ENCODE measurements at places on chromosomes 6 and 20.

DNA sequence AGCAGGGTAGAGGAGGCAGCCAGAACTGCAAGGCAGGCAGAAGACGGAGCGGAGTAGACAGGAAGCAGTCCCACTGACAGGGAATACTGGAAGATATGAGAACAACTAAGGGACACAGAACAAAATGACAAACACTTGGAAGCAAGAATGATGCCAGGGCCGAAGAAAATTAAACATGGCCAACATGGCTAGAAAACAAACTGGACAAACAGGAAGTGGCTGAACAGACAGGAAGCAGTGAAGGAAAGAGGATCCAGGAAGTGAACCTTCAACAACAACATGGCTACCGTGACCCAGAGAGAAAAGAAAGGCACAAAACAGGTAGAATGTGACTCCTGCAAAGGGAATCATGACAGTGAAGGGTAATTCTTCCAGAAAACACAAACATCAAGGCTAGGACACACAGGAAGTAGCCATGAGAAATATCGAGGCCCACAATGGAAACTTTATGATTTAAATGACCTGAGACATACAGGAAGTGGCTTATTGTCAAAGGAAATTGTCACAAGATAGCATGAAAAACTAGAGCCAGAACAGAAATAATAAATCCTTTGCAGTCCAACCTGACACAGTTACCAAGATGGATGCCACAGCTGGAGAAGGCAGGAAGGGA is 9.1 kb downstream of the COL11A2 start:
- DNase-seq: no peak

- no peak for DNase-seq
These were observed 96.9 kb downstream of the PRSS35 start for GRCh38 chr6:83609248-83609647.

- DNase-seq: no peak
These were observed 30.8 kb downstream of the KDM1B start for GRCh38 chr6:18186033-18186432.

GRCh38 chr6:33029328-33030184 is 20.2 kb upstream of the HLA-DOA start:
- no peak for DNase-seq

GRCh38 chr20:50546729-50547314 is 36.6 kb downstream of the PTPN1 start:
- DNase-seq: no peak

GRCh38 chr20:2757969-2758368 is 42.5 kb downstream of the CPXM1 start:
- DNase-seq: no peak

- no peak for DNase-seq
These were observed 164.9 kb downstream of the CENPW start for GRCh38 chr6:126504792-126505191.

GRCh38 chr6:74117113-74117512 is 421.1 kb downstream of the CD109 start:
- no peak for DNase-seq

- DNase-seq: no peak
These were observed 206.0 kb downstream of the SIM1 start for GRCh38 chr6:100258752-100259151.

- DNase-seq: peak; percentile 47
These were observed 3.8 kb upstream of the MYBL2 start for GRCh38 chr20:43662943-43663655.

DNA sequence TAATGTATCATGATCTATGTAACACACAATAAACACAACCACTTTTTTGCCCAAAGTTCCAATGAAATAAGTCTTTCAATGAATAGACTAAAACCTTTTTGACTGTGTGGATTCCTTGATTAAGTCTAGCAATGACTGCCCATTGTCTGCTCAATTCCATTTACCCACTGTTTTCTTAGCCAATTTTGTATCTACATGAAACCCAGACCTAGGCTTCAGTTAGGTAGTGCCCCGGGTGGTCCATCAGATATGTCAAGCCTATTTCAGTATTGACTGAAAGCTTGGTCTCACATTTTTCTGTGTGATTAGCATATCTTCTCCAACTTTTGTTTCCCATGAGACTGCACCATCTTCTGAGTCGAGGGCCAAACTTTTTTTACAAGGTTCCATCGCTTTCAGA is 615.0 kb downstream of the C6orf118 start:
- DNase-seq: no peak

DNA sequence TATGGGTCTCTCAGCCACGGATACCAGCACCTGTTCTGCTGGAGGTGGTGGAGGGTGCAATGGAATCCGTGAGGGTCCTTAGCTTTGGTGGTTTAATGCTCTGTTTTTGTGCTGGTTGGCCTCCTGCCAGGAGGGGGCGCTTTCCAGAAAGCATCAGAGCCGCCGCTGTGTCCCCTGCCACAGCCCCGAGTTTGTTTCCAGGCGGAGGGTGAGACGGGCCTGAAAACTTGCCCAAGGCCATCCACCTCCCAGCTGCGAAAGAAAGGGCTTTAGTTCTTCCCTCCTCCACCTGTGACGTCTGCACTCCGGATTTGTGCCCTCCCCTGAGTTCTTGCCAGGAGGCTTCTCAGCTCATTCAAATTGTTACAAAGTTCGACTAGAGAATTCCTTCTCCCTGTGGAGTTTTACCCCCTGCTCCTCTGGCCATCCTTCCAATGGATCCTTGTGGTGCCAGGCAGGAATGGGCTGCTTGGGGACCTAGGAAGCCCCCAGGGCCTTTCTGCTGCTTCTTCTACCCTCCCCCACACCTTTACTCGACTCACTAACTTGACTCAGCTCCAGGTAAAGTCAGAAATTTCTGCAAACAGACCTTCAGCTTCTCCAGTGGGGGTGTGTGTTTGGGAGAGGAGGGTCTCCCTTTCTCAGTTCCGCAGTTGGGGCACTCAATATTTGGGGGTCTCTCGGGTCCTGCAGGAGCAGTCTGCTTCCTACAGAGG is 873.7 kb downstream of the KIF16B start:
- no peak for DNase-seq

DNA sequence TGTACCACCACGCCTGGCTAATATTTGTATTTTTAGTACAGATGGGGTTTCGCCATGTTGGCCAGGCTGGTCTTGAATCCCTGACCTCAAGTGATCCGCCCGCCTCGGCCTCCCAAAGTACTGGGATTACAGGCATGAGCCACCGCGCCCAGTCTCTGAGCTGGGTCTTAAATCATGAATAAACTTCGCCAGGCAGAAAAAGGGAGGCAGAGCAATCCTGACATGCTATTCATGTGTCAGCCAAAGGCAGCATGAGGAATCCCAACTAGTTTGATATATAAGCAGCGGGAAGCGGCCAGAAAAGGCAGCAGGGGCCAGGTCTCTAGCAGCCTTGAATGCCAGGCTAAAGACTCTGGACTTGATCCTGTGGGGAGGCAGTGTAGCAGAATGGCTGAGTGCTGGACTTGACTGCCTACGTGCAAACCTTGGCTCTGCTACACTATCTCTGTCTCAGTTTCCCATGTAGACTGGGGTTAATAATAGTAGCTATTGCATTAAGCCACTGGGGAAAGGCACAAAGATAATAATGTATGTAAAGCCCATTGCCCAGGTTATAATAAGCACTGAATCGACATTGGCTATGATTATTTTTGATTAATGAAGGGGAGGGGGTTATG is 1.8 kb downstream of the PROCR start:
- DNase-seq: no peak

DNA sequence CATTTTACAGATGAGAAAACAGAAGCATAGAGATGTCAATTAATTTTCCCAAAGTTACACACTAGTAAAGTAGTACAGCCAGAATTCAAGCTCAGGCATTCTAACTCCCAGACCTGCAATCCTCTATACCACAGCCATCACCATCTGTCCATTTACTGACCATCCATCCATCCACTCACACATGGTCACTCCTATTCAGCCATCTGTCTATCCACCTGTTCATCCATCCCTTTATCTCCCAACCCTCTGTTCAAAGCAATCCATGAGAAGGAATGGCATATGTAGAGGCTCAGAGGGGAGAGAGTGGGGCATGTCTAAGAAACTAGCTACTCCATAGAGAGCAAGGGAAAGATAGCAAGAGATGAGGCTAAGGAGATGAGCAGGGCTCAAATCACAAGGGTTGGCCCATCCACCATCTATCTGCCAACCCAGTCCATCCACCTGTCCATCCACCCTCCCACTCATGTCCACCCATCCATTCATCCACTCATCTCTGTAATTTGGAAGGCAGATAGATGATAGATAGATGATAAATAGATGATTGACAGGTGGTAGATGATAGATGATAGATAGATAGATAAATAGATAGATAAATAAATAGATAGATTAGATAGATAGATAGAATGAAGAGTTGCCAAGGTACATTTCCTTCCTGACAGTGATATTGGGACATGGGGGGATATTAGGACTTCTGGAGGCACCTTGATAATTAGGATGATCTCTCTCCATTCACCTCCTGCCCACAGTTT is 12.2 kb upstream of the C6orf132 start:
- DNase-seq: no peak

DNA sequence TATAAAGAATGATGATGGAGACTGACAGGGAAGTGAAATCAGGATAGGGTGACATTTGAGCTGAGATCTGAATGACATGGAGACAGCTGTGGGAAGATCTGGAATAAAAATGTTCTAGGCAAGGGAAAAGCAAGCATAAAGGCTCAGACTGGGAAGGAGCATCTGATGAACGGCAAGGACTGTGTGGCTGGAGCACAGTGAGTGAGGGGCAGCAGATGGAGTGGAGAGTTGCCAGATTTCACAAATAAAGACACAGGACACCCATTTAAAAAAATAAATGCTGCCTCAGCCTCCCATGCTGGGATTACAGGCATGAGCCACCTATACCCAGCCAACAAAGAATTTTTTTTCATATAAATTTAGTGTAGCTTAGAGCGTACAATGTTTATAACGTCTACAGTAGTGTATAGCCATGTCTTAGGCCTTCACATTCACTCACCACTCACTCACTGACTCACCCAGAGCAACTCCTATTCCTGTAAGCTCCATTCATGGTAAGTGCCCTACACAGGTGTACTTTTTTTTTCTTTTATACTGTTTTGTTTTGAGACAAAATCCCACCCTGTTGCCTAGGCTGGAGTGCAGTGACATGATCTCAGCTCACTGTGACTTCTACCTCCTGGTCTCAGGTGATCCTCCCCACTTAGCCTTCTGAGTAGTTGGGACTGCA is 2.4 kb upstream of the ZBTB24 start:
- no peak for DNase-seq

DNA sequence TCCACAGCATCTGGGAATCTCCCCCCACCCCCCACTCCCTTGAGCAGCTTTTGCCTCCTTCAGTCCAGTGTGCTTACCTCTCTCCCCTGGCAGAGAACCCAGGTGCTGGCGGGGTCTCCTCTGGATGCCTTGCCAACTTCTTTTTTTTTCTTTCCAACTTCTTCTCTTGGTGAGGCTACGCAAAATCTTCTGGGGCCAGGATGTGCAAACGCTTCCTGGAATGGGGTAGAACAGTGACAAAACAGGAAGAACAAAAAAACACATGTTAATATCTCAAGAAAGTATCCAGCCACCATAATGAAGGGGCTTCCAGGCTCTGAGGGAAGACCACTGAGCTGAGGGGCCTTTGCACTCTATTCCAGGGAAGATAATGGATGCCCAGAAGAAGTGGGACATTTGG is 53.9 kb upstream of the DDR1 start:
- DNase-seq: no peak

DNA sequence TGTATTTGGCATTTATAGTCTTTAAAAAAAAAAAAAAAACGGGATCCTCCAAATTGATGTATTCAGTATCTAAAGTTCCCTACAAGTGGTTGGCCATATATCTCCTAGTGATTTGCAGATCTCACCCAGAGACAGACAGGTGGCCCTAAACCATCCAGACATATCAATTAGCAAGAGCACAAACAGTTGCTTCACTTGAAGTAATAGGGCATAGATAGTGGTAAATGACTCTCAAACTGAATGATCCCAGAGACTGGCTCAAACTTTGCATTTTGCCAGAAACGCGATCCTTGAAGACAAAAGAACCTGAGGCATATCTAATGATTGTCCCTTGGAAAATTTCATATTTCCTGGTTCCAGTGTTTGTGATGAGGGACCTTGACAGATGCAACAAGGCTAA is 54.6 kb downstream of the HMGCLL1 start:
- DNase-seq: no peak

DNA sequence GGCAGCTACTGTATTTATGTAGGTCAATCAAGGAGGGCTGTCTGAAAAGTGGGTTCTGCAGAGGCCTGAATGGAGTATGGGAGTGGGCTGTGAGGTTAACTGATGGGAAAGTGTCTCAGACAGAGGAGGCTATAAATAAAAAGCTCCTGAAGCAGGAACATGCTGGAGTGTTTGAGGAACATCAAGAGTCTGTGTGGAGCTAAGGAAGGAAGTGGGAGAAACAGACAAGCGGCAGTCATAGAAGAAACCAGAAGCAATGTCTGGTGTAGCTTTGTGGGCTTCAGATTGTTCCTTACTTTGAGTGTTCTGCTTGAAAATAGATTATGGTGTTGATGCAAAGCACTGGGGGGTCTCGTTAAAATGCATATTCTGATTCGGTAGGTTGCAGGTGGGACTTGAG is 101.5 kb upstream of the OGFRL1 start:
- DNase-seq: no peak

GRCh38 chr6:33744001-33744848 is 2.5 kb downstream of the IP6K3 start:
- DNase-seq: peak; percentile 37

DNA sequence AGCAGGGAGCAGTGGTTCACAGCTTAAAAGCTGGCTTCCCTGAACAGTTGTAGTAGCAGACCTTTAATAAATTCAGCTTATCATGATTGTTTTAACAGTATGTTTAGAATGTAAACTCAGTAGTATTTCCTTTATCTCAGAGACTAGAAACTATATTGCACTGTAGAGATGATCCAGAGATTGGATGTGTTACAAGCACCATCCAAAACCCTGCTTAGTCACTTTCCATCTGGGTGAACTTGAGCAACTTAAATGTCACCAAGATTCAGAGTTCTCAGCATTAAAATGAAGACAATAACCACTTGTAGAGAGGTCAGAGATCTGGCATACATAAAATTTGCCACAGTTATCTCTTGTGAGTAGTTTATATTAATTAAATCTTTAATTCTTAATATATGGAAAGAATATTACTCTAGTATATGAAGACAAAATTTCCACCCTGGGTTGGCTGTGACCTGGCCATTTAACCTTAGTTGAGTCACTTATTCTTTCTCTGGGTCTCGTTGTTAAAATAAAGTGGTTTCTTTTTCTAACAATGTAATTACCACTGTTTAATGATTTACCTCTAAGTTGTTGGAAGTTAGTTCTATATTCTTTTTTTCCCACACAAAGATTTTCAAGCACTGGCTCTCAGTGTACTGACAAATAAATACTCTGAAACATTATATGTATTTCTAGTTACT is 239.2 kb upstream of the FKBP1C start:
- DNase-seq: no peak

GRCh38 chr20:3704087-3704486 is 8.3 kb downstream of the SIGLEC1 start:
- no peak for DNase-seq

GRCh38 chr6:156598071-156598854 is 178.9 kb upstream of the ARID1B start:
- no peak for DNase-seq

DNA sequence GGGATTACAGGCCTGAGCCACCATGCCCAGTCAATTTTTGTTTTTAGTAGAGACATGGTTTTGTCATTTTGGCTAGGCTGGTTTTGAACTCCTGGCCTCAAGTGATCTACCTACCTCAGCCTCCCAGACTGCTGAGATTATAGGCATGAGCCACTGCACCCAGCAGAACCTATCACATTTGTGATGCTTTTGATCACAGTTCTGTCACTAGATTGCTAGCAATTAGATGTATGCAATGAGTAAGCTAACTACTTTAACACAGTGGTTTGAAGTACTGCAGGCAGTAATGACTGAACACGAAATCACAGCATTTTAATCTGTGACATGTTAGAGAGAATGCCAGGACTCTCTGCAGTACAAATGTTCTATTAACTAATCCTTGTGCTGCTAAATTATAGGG is 19.6 kb upstream of the SAMHD1 start:
- no peak for DNase-seq
